ENCODE measurements at places on chromosomes 6 and 20. TPM values are rescaled to one million over a fixed set of nuclear protein-coding genes. Genes with fewer than 3 reads are reported as not detected.

C20orf202 gene
- total RNA-seq = 0.22 TPM

MTRF1L gene
- 15.9 TPM for total RNA-seq

SSTR4 gene
- total RNA-seq = not detected

MUC22 gene
- not detected for total RNA-seq

RNF182 gene
- total RNA-seq = 1.6 TPM

CALHM4 gene
- not detected for total RNA-seq

EPHA7 gene
- 1.6 TPM for total RNA-seq

SOX18 gene
- total RNA-seq = not detected

TRMT6 gene
- total RNA-seq = 14.2 TPM

MATN4 gene
- total RNA-seq = 0.17 TPM

Data from Calu3 (cell line).